ENCODE measurements at places on chromosomes 7 and 10.

- no peak for DNase-seq
Observed at GRCh38 chr10:2137549-2138174, 400.3 kb upstream of the ADARB2 start.

DNA sequence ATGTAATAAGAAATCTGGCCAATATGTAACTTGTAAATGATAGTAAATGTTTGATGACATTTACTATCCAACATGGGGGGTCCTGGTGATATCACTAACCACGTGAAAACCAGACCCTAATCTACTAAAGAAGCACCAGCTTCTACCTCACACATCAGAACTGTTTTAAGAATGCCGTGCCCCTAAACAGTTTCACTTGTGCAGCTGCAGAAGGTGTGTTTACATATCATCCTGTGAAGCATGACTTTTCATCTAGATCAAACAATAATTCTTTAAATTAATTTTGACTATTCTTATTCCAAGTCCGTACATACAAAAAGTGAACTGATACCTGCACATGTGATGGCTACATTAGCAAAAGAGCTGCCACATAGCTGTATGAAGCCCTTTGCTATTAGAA is 61.0 kb downstream of the STEAP1B start:
- DNase-seq = no peak

DNA sequence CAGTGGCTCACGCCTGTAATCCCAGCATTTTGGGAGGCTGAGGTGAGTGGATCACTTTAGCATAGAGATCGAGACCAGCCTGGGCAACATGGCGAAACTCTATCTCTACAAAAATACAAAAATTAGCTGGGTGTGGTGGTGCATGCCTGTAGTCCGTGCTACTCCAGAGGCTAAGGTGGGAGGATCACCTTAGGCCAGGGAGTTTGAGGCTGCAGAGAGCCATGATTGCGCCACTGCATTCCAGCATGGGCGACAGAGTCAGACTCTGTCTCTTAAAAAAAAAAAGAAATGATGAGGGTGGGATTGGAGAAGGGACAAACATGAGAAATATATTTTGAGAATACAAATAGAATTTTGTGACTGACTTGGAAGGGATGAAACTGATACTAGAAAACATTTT is 76.9 kb downstream of the SHOC2 start:
- DNase-seq = no peak

GRCh38 chr7:40147371-40148246 is 12.8 kb downstream of the SUGCT start:
- DNase-seq = no peak

GRCh38 chr10:58723966-58724365 is 211.3 kb downstream of the BICC1 start:
- DNase-seq = no peak

GRCh38 chr7:70615066-70615606 is 516.8 kb upstream of the GALNT17 start:
- no peak for DNase-seq

DNA sequence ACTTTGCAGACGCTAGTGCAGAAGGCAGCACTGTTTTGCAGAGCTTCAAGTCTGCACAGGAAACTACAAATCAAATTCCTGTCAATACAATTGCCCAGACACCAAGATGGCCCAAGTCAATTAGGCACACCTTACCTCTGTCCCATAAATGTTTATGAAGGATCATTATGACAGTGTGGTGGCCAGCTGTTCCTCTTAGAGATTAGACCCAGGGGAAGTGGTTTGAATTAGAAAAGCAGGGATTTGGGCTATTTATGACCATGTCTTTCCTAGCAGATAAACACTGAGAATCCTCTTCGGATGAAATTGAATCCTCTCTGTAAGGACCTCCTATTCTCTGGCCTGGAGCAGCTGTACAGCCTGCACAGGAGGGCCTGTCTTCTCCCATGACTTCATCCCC is 9.9 kb upstream of the NEUROG3 start:
- DNase-seq = no peak

GRCh38 chr7:126228356-126229061 is 1024.2 kb downstream of the GRM8 start:
- no peak for DNase-seq

DNA sequence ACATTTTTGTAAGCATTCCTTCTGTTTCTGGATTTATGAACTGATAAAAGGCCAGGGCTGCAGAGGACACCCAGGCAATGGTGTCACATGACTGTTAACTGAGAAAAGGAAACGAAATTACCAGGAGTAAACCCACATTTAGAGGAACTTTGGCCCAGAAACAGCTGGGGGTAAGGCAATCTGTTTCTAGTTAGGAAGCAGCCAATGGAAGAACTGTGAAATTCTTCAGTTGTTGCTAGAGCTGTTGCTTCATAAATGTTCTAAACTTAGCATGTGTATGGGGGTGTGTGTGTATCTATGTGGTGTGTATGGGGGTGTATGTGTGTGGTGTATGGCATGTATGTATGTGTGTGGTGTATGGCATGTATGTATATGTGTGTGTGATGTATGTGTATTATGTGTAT is 11.8 kb upstream of the PDCD4 start:
- DNase-seq = peak; percentile 90

DNA sequence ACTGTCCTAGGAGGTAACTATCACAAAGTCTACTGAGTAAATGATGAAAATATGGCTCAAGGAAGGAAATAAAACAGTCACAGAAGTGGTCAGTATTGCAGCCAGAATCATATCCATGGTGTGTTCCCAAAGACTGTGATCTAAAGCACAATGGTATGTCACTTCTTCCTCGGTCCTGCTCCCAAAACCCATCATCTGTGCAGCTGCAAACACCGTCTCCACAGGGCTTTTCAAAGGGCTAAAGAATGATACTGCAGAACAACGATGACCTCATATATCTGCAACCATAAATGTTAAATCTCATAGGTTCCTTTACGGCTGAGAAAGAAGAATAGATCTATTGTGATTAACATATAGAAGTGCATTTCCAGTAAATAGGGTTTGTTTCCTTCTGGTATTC is 465.0 kb downstream of the GRID1 start:
- DNase-seq = no peak

DNA sequence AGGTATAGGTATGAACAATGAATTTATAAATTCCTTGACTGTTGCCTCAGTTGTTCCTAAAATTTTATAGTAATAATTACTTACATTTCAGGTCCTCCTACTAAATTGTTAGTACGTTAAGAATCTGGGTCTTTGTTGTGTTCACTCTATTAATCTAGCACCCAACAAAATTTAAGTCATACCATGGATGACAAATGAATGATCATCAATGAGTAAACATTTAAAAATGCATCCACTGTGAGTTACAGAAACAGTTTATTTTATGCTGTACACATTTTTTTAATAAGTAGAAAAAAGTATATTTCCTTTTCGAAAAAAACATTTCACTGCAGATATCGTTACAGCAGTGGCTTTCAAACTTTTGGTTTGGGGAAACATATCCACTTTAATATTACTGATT is 265.2 kb downstream of the PCLO start:
- no peak for DNase-seq

DNA sequence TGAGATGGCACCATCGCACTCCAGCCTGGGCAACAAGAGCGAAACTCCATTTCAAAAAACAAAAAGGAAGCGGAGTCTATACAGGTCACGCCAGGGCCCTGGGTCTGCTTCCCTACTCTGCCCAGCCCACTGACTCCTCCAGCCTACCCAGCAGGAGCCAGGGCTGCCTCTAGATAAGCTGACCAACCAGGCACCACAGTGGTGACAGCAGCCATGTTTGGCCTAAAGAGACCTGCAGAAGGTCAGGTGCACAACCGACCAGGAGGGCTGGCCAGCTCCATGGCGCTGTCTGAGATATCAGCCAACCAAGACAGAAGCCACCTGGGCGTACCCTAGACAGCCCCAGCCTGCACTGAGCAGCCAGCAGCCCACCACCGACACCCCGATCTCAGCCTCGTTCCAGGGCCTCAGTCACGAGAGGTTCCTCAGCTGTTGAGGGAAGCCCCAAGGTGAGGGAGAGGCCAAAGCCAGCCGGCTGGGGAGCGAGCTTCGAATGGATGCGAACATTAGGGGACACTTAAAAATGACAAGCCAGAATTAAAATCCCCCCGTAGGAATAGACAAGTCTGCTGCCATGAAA is 24.4 kb upstream of the PWWP2B start:
- no peak for DNase-seq

- peak; percentile 91 for DNase-seq
Observed at GRCh38 chr7:38584443-38585210, 46.5 kb downstream of the AMPH start.

DNA sequence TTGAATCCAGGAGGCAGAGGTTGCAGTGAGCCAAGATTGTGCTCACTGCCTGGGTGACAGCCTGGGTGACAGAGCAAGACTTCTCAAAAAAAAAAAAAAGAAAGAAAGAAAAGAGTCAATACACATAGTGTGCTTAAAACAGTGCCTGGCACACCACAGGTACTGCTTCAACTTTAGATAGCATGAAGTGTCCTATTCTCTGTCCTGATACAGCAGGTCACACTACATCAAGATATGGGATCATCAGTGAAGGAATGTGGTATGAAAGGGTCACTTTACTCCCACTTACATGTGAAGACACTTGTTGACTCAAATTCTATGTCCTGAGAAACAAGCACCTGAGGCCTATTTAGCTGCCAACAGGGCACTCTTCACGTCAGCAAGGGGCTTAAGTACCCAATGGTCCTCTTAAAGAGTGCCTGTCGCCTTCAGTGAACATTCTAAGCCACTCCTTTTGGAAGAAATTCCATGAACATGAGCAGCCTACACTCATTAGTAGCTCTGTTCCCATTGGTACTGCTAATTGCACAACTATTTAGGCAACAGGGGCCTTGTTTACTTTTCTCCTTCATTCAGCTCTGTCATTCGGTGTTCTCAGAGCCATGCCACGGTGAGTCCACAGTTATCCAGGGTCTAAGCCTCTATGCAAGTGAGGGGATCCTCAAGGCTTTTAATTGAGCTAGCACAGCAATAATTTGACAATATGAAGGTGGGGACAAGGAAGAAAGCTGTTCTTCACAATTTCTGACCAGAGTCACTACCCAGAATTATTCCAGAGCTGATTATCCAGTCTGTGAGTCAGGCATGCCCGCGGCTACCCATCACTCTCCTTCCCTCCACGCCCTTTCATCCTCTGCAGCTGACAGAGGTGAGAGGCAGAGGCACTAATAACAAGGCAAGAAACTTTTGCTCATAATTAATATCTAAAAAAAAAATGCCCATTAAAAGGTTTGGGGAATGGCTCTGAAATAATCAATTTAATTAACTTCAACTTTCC is 56.6 kb upstream of the PTN start:
- peak; percentile 53 for DNase-seq

DNA sequence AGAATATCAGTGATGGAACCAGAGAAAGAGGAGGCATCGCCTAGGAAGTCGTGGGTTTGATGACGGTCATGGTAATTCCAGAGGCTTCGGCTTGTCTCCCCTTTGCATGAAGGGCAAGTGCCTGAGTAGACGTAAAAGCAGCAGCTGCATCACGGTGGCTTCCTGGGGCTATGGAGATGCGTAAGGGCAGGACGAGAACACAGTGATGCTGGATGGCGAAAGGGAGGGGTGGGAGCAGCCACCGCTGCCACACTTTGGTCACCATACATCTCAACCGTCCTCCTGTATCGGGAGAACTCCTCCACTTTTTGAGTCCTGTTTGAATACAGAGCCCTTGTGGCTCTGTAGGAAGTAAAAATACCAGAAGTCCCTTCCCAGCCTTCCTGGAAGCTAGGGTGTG is 182.7 kb downstream of the ZMYND11 start:
- no peak for DNase-seq

- DNase-seq = peak; percentile 8
Observed at GRCh38 chr7:41956705-41957104, 253.8 kb upstream of the INHBA start.

DNA sequence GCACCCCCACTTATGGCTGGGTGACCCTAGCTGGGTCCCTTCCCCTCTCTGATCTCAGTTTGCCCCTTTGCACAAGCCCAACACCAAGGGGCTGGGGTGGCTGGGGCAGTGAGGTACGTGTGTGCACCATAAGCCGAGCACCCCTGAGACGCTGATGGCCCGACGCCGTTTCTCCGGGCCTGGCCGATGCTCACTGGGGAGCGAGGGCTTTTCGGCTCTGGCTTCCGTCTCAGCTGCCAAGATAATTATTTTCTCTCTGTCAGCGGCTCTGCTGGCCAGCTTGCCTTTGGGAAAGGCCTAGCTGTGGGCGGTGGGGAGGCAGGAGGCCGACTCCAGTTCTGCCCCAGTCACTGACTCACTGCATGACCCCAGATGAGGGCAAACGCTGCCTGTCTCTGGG is 91.0 kb downstream of the ZMIZ1 start:
- DNase-seq = peak; percentile 65

DNA sequence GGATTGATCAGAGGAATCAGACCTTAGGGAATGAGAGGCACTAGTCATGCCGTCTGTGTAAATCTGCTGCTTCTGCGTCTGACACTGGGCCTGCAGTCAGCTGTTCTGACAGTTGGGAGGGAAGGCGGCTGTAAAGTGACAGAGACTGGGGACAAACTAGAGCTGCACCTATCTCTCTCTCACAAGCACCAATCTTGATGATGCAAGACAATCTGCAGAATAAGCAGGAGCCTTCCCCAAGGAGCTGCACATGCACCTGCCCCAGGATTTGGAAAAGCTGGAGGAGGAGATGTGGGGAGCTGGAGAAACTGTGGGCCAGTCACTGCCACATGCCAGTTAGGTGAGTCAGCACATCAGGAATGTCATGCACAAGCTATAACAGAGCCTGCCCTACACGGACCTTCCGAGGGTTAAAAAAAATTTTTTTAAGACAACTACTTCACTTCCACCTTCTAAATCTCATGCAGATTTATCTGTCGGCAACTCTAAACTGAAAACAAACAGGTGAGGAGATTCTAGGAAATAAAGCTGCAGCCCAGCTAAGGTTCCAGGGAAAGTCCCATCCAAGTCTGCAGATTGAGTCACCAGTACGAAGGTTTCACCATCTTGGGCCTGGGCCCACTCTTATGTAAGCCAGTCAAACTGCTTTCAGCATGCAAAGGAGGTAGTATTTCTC is 39.2 kb downstream of the ENO4 start:
- DNase-seq = peak; percentile 86

GRCh38 chr7:1669954-1670893 is at the start of gene ELFN1:
ELFN1 (plus strand) TSS chr7:1670277; CDS start chr7:1744597, 74,320 bp downstream.
- peak; percentile 55 for DNase-seq

- no peak for DNase-seq
Observed at GRCh38 chr7:77434570-77435275, 18.6 kb upstream of the GSAP start.

All from AG08395 (cell line).